ENCODE measurements at places on chromosomes 5 and 9.

DNA sequence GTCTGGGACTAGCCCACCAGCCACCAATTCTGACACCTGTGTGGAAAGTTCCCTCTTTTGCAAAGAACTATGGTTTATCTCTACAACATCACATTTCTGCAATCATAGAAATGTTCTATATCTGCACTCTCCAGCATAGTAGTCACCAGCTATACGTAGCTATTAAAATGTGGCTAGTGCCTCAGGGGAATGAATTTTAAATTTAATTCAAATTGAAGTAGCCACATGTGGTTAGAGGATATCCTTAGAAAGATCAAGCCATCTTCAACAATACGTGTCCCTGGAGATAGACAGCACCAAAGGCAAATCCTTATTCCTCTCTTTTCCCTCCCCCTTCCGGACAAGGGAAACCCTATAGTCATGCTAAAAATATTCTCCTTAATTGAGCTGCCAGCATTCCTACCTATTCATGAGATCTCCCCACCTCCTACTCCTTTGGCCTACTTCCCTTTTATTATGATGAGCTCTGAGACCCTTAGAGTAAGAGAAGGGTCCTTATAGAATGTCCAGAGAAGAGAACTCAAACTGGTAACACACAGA, 11.1 kb downstream of the LCP2 start:
- no peak for DNase-seq

DNA sequence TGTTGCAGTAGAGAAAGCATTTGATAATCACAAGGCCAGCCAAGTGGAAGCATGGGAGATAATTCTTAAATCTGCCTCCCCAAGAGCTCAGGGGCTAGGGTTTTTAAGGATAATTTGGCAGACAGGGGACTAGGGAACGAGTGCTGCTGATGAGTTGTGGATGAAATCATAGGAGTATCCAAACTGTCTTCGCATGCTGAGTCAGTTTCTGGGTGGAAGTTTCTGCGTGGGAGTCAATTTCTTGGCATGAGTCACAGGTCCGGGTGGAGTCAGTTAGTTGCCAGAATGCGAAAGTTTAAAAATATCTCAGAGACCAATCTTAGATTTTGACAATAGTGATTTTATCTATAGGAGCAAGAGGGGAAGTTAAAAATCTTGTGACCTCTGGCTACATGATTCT, 112.6 kb downstream of the TMC1 start:
- DNase-seq, result no peak

DNA sequence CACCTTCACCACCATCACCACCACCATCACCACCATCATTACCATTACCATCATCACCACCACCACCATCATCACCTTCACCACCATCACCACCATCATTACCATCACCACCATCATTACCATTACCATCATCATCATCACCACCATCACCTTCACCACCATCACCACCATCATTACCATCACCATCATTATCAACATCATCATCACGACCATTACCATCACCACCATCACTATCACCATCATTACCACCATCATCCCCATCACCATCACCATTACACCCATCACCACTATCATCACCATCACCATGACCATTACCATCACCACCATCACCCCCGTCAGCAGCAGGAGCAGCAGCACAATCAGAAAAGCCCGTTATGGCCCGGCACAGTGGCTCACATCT, 89.1 kb downstream of the STK10 start:
- DNase-seq, result no peak

- no peak for DNase-seq
These were observed 14.6 kb downstream of the ADAMTS16 start for GRCh38 chr5:5154733-5155132.

GRCh38 chr5:89036704-89037489, 153.9 kb upstream of the MEF2C start:
- no peak for DNase-seq

DNA sequence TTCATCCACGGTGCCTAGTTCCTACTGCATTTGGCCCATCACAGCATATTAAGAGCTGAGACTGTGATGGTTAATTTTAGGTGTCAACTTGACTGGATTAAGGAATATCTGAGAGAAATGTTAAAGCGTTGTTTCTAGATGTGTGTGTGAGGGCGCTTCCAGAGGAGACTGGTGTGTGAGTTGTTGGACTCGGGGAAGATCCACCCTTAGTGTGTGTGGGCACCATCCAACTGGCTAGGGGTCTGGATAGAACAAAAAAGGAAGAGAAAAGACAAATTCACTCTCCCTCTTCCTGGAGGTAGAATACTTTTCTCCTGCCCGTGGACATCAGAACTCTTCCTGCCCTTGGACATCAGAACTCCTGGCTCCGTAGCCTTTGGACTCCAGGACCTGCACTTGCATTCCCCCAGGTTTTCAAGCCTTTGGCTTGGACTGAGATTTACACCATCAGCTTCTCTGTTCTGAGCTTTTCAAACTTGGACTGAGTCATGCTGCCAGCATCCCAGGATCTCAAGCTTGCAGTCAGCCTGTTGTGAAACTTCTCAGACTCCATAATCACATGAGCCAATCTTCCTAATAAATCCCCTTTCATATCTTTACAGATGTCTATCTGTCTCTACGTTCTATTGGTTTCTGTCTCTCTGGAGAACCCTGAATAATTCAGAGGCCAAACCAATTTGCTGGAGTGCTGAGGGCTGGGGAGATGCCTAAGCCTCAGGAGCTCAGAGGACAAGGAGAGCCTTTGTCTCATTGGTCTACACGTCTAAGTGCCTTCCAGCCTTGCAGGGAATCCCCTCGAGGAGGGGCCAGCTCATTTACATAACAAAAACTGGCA, 164.5 kb downstream of the DCP2 start:
- DNase-seq, result no peak

GRCh38 chr5:39657943-39658342, 233.2 kb upstream of the DAB2 start:
- no peak for DNase-seq

GRCh38 chr5:586751-587285, 25.3 kb upstream of the CEP72 start:
- DNase-seq, result no peak

- DNase-seq, result no peak
These were observed 187.3 kb downstream of the DIRAS2 start for GRCh38 chr9:90455316-90455715.

Measured in Caki2 (cell line).